ACHN (cell line): ENCODE measurements at places on chromosomes 12 and 14.

DNA sequence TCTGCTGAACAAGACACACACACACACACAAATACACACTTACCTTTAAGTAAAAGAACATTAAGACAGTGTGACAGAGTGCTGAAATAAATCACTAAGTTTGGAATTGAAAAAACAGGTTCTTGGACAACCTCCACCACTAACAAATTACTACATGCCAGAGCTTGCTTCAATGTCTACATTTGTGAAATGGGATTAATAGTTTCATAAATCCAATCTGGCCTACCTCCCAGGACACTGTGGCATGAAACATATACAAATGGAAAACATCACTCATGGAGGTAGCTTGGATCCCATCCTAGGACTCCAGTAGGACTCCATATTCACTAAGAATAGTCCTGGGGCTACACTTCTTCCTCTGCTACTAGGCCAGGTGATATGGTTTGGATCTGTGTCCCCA is 8.2 kb upstream of the CCDC60 start:
- DNase-seq = no peak

- no peak for DNase-seq
Measured at GRCh38 chr14:89397569-89398230, 19.3 kb downstream of the FOXN3 start.

DNA sequence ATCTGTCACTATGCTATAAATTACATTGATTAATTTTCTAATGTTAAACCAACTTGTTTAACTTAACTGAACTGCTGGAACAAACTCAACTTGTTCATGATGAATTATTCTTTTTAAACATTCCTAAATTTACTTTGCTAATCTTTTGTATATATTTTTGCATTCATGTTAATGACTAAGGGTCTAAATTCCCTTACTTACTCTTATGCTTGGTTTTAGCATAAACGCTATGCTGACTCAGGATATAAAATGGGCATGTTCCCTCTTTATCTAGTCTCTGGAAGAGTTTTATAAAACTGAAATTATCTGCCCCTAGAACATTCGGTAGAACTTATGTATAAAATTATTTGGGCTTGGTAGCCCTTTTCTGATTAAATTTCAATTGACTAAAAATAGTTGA is 342.8 kb upstream of the DIO2 start:
- DNase-seq = no peak

DNA sequence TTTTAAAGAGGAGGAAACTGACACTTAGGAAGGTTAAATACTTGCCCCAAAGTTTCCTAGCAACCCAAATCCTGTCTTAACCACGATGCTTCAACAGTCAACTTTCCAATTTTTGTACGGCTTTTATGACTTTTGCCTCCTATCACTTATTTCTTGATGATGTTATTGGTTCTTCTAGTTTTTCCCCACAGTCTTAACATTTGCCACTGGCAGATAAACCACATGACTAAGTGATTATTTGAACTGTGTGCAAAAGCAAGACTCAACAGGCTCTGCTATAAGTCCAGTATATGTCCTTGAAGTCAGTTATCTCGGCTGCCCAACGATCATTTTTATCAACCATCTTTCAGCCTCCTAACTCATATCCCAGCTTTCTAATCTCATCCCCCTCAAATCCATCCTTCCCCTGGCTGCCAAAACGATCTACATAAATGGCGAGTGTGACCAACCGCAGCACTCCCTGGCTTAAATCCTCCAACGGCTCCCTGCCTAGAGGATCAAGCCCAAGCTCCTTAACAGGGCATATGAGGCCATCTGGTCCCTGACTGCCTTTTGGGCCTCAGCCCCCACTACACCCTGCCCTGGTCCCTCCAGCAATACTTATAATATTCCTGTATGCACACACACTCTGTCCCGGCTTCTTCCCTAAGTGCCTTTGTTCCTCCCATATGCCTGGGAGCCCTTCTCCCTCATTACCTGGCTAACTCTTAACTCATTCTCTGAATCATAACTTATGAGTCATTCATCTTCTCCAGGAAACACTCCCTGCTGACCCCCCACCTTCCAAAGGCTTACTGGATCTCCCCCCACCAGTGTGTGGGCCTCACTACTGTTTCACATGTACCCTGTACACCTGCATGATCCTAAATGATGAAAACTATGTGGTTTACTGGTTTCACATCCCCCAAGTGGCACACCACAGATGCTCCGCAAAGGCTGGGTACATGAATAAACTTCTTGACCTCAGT is 8.8 kb downstream of the VPS37B start:
- peak; percentile 94 for DNase-seq

DNA sequence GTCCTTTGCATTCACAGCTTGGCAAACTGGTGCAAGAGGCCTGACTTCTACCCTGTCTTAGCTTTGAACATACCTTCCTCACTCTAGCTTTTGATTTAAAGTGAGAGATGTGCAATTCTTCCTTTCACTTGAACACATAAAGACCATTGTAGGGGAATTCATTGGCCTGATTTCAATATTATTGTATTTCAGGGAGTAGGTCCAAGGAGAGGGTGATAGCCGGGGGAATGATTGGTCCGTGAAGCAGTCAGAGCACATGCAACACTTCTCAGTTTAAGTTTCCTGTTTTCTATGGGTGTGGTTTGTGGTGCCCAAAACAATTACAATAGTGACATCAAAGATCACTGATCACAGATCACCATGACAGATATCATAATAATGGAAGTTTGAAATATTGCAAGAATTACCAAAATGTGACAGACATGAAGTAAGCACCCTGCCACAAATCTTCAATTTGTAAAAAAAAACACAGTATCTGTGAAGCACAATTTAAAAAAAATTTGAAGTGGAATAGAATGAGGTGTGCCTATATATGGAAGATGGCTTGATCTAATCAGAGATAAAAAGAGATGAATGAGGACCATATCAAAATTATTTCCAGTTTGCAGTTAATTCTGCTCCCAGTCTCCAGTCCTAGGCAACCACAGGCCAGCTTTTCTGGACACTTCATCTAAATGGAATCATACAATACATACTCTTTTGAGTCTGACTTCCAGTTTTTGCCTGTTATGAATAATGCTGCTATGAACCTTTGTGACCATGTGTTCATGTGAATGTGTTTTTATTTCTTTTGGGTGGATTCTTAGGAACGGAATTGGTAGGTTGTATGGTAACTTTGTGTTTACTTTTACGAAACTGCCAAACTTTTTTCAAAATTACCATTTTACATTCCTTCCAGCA is 23.2 kb downstream of the BORCS5 start:
- DNase-seq = no peak

- DNase-seq = peak; percentile 42
Measured at GRCh38 chr12:80580254-80580653, 127.2 kb upstream of the MYF6 start.

DNA sequence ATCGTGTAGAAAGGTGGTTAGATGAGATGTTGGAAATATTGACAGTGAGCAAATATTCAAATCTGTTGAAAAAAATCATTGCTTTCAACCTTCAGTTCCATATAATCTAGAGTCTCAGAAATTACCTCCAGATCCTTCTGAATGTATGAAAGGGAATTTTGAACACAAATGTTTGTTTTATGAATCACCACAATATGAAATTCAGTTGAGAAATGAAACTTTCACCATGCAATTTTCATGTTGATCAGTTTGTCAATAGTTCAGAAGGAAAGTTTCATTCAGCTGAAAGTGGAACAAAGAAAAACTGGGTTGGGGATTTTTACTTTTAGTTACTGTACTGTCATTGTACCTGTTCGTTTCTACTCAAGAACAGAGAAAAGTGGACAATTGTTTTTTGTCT is 953.6 kb downstream of the SLC6A15 start:
- no peak for DNase-seq

DNA sequence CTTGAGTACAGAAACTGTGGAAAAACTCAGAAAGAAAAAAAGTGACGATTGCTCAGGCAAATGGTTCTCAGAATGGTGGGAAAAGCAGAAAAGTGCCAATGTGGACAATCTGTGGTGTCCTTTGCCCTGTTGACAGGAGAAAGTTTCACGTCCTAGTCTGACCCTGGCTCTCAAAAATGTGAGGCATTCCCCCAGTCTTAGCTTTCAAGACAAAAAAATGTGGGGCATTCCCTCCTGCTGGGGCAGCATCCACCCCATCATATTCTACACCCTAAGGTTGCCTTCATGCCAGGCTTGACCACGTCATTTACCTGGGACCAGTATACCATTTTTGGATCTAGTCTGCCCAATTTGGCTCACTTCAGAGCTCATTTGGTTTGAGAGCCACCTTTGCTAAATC is 20.7 kb upstream of the ANAPC7 start:
- DNase-seq = peak; percentile 21

DNA sequence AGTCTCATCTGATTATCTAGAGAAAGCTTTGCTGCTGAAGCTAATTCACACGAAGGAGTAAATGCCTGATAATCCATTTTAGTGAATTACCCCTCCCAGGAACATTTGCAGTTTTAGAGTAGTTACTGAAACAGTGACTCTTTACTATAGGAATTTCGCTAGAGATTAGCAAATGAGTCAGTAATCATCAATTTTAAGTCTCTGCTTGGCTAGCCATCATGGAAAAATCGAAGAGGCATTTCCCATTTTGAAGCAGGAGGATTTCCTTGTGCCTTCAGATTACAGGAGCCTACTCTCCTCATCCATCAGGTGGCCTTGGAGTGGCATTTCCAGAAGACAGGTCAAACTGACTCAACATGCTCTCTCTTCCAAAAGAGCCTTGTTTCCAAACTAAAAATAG is 154.5 kb downstream of the EGLN3 start:
- no peak for DNase-seq

DNA sequence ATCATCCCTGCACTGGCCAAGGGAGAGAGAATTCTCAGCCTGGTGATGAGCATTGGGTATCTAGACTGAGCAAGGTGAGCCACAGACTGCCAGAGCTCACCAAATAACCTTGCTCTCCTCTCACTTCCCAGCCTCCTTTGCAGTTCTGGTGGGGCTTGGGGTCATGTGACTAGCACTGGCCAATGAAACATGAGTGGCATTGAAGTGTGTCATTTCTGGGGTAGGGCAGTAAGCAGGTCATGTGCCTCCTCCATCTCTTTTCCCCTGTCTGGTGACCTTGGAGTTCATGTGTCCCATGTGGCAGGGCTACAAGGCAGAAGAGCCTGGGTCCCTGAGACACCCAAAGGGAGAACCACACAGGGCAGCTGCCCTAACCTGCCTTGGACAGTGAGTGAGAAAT is 3.6 kb upstream of the KRT72 start:
- no peak for DNase-seq

DNA sequence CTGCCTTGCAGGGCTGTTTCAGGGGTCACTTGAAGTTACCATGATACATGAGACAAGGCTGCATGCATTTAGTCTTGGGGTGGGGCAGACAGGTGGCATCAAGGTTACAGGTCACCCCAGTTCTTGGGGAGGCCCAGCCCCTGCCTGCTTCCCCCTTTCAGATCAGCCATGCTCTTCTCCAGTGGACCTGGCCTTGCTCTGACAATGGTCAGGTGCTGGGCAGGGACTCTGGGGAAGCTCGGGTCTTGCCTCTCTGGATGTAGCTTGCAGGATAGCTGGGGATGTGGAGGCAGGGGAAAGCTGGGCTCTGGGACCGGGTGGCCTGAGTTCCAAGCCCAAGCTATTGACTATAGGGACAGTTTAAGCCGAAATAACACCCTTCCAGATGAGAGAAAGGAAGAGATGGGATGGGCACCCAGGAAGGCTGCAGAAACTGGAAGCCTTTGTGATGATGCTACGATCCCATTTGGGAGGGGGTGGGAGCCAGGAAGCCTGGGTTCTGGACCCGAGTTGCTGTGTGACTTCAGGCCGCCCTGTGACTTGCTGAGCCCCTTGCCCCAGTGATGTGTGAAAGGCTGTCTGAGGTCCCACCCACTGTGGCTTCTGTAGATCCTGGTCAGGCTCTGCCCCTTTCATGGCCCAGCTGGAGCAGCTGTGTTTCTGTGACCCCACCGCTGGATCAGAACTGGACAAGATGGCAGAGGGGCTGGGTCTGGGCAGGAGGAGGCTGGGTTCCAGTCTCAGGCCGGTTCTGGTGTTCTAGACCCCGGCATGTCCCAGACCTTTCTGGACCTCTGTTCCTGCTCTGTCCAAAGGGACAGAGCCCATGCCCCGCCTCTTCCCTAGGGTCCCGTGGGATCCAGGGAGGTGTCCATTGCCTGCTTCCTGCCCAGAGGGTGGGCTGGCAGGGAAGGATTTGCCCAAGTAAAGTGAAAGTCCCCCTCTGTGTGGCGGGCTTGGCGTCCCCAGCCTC is 2.1 kb downstream of the TNFAIP2 start:
- no peak for DNase-seq

- no peak for DNase-seq
Measured at GRCh38 chr12:12467688-12468261, 94.9 kb downstream of the DUSP16 start.

DNA sequence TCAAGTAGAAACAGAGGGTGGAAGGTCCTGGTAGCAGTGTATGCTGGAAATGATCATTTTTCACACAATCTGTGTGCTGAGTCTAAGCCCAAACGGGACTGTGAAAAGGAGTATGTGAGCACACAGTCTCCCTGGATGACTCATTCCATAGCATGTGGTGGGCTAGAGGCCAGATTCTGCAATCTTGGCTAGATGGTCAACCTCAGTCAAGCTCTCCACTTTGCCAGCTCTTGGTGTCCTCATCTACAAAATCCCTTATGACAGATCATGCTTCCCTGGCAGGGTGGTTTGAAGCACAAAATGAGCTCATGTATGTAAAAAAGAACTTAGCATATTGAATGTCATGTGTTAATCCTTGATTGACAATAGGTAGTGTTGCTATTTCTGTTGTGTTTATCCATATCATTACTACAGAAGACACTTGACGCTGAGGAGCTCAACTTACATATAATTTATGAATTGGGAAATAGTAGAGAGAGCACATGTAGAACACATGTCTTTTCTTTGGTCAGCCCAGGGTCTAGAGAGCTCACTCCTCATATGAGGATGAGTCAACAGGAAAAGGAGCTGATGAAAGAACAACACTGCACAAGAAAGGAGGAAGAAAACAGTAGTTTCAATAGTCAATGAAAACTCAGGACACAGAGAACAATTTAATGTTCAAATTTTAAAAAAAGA is 517.5 kb downstream of the BCL11B start:
- no peak for DNase-seq

- DNase-seq = no peak
Measured at GRCh38 chr14:37591941-37592481, 3.0 kb downstream of the FOXA1 start.

DNA sequence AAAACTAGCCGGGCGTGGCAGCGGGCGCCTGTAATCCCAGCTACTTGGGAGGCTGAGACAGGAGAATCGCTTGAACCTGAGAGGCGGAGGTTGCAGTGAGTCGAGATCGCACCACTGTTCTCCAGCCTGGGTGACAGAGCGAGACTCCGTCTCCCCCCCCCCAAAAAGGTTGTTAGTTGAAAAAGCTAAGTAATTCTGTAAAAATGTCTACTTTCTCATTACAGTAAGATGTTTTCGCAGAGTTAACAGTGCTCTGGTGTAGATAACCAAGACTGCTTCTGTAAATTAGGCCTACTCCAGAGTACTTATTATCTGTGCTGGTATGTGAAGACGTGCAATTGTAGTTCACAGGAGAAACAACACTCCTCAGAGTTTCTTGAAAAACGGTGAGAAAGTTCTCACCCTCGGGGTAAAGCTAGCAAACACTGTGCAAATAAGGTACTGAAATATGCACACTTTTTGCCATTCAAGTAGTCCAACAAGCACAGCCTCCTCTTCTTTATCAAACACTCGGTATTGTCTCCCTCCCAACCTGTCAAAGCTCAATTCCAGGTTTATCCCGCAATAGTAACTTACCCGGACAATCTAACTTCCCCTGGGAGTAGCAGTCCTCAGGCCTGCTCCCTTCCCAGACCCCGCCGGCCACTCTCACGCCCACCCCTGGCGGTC is 974 bp downstream of the BTBD7 start:
- DNase-seq = peak; percentile 8

- DNase-seq = no peak
Measured at GRCh38 chr14:28298156-28298555, 468.4 kb upstream of the FOXG1 start.
